Right kidney (tissue), 9 donors: ENCODE measurements at places on chromosomes 5 and 9.

DNA sequence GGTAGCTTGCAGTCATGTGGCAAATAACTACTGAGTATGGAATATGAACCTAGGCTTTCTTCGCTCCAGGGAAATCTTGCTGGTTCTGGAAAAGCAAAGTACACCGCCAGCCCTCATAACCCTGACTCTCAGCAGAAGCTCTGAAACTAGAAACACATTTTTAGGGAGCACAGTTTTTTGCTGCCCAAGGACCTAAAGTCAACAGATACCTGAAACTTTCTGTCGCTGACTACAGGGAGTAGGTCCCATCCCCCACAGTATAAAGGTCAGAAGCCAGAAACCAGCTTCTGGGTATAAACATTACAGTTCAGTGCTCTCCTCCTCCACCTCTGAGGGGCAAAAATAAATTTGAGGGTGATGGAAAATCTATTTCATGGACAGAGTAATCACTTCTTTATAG lies 3.0 kb downstream of the ATOX1 start:
- DNase-seq, result peak; percentile 31

GRCh38 chr5:149959406-149960236 lies 937 bp upstream of the SLC26A2 start:
- peak; percentile 46 for DNase-seq

DNA sequence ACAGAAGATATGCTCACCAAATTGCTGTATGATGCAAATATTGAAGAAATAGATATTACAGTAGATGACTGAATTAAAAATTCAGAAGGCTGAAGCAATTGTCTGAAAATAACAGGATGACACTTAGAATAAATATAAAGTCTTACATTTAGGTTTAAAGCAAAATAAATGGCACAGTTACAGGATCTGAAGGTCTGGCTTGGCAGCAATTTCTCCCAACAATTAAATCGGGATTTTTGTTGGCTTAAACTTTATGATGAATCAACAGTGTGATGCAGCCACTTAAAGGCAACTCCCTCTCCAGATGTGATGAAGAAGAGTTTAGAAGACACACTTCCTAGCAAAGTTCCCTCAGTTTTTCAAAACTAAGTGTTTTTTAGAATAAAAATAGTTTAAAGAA lies 80.5 kb downstream of the NREP start:
- no peak for DNase-seq

DNA sequence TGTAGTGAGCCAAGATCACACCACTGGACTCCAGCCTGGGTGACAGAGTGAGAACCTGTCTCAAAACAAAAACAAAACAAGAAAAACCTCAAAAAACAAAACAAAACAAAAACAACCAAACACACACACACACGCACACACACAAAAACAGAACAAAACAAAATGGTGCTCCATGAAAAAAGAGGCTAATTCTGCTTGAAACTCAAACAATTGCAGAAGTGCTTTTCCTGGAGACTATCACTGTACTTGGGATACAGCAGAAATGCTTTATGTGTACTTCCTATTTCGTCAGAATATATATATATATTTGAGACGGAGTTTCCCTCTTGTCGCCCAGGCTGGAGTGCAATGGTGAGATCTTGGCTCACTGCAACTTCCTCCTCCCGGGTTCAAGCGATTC lies 49.9 kb upstream of the HSPA9 start:
- DNase-seq, result no peak

GRCh38 chr9:95845751-95846150 lies 29.7 kb upstream of the ERCC6L2 start:
- no peak for DNase-seq

DNA sequence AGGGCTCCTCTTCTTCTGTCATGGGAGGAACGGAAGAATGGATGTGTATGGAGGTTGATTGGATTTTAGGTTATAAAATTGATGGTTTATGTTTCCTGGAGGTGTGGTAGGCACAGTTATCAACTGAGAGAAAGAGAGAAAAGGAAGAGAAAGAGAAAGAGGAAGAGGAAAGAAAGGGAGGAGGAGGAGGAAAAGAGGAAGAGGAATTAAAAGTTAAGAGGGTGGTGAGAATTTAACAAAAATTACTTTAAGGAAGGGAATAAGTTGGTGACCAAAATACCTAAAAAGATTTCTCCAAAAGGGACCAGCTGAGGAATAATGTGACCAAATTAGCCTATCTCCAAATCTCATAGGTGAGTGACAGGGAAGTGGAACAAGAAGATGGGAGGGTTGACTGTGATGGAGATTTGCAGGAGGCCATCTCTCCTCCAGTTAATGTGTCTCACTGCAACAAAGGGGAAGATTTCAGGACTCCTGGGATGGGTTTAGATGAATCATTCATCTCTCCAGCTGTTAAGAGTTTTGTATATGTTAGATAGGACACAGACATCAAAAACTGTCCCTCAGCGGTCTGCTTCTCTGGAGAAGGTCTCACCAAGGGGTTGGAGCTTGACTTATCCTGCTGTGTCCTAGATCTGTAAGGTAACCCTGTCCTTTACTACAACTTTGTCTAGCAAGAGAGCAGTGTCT lies 76.0 kb upstream of the TMC1 start:
- no peak for DNase-seq

GRCh38 chr5:124651663-124652513 lies 94.6 kb downstream of the ZNF608 start:
- peak; percentile 86 for DNase-seq

DNA sequence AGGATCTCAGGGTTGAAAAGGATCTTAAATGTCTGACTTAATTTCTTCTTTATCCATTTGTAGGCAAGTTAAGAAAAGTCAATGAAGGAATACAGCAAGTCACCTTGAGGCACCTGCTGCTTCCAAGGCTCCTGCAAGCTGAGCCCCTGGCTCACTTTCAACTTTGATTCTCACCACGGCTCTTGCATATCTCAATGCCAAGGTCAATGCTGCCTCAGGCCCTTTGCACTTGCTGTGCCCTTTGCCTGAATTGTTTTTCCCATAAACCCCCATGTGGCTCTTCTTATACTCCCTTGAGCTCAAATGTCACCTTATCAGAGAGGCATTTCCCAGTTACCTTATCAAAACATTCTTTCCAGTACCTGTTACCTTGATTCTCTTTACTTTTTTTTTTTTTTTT lies 144.3 kb upstream of the RAPGEF1 start:
- no peak for DNase-seq

GRCh38 chr9:37927601-37928551 lies 23.9 kb upstream of the SLC25A51 start:
- DNase-seq, result no peak

DNA sequence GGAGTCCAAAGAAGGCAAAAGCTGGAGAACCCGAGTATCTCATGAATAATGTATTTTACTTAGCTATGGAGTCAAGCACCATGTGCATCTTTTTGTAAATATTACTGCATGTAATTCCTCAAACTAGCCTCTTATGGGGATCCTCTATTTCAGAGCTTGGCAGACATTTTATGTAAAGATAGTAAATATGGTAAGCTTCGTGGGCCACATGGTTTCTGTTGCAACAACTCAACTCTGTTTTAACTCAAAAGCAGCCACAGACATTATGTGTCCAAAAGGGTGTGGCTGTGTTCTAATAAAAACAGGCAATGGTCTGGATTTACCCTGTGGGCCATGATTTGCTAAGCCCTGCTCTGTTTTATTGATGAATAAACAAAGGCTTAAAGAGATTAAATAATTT lies 17.3 kb downstream of the DAPK1 start:
- no peak for DNase-seq

DNA sequence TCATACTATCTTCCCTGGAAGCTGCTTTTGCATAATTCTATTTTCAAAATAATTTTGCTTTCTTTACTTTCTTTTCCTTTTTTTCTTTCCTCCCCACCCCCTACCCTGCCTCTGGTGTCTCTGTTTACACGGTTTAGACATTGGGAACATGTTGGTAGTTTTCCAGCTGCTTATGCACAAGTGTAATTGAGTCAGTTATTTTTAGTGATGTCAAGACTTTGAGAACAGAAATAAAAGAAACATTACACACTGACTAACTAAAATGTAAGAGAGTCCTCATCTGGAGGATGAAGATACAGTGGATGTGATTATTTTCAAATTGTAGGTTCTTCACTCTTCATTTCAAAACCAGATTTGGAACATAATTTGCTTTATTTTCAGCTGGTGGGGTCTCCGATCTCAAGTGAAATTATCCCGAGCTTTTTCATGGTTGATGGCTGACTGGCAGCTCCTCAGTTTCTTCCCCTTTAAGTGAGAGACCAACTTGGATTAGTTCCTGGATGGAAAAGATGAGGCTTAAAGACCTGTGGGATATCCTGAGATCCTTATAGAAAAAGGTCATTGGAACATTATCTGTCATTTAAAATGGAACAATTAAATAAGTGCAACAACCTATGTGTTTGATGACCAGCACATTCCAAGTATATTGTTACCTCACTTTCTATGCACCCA lies 154.4 kb upstream of the ZNF462 start:
- no peak for DNase-seq

- DNase-seq, result no peak
Observed at GRCh38 chr5:172364773-172365172, 81.2 kb upstream of the UBTD2 start.

DNA sequence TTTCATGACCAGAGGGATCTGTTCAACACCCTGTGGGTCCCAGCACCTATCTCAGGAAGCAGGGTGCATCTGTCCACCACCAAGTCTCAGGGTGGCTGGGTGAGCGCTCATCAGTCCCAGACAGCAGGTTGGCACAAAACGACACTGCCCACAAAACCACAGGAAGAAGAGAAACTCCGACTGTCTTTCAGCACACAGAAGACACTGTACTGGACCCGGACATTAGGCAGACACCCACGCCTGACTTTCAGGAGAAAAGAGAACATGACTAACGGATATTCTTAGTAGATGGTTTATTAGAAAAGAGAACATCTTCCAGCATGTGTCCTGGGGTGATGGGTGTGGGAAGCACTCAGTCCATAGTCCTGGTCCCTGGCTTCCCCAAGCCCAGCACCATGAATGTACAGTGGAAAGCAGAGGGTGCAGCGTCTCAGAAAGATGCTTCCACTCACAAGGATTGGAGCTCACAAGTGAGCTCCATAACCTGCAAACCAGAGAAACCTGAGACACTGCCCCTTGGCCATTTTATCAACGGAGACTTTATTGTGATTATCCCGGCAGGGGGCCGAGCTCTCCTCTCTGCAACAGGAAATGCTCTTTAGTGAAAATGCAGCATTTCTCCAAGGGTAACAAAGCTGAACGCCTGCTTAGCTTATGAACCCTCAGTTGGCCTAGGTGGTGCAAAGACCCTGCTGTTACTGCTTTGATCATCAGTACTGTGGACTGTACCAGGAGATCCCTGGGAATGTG lies 35.8 kb upstream of the LCP2 start:
- no peak for DNase-seq

DNA sequence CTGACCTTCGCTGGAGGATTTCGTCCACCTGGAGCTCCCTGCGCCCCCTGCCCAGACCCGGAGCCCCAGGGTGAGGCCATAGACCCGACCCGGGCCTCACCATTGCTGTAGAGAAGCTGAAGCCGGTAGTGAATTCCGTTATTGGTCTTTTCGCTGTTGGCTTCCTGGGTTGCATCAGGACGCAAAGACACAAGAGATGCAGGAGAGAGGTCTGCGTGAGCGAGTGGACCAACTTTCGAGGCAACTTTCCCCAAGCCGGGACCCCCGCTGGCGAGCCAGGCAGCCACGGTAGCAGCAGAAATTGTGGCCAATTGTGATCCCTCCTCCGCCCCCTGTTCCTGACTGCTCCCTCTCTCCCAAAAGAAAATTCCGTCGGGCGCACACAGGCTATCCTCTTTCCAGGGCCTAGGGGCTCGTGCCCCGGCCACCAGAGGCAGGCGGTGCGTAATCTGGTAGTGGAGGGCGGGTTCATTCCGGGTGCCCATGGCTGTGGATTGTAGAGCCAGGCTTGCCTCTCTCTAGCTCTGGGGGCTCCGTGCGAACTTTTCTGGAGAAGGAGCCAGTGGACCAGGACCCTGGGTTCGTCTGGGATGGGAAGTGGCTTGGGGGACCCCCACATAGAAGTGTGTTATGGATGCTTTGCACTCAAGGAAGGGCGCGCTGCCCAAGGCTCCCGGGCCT lies 3.3 kb downstream of the EBF1 start:
- DNase-seq, result peak; percentile 75

DNA sequence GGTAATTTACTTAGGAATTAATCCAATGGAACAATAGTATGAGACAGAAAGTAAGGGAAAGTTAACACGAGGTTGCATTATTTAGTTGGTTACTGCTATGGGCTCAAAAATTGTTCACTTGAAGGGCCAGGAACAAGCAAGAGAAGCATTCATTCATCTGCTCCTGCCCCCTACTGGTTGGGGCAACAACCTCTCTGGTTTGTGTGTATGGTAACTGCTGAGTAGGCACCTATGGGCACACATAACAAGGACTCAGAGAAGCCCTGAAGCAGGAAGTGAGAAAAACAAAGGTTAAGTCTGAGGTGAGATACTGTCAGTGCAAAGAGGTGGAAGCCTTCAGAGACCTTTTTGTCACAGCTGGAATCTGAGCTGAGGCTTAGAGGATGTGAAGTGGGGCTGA lies 34.4 kb upstream of the RANBP6 start:
- no peak for DNase-seq
